Activated CD4-positive, alpha-beta memory T cell treated with anti-CD3 and anti-CD28 coated beads for 36 hours (primary cell): ENCODE measurements at places on chromosomes 5 and 9.

- no peak for DNase-seq
Measured at GRCh38 chr9:91886414-91887076, 63.5 kb downstream of the ROR2 start.

GRCh38 chr9:38145526-38146053 is 76.6 kb upstream of the SHB start:
- DNase-seq = no peak

GRCh38 chr5:157431544-157432200 is 28.3 kb upstream of the NIPAL4 start:
- DNase-seq = peak; percentile 30

DNA sequence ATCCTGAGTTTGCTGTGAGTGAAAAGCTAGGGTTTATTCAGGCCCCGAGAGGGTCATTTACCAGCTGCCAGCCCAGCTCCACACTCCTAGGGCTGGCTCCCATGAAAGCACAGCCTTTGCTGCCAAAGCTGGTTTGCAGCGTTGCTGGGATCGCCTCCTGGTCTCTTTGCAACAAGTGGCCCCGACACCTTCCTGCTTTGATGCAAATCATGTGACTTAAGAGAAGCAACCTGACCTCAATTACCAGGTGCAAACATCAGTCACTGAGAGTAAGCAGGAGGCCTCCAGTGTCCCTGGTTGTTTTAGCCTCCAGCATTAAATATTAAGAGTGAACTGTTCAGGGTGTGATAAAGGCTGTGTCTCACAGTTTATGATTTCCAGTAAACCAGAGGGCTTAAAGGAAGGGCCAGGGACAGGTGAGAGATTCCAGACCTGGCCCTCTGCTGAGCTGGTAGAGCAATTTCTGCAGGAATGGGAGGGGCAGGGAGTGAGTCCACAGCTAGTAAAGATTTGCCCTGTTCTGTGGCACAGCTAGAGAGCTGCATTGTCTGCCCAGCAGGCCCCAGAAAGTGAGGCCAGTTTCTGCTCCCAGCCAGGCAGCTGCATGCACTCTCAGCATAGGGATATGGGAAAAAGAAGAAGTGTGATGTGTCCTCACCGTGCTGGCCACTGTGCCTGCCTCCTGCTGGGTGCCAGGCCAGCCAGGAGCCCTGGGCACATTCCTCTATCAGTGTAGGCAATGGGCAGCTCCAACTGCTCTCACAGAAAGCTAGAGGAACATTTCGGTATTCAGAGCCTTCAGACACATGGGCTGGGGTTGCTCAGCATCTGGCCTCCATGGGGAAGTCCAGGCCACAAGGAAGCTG is 58.0 kb downstream of the SLC22A5 start:
- DNase-seq = peak; percentile 79
